ENCODE measurements at places on chromosomes 13 and 19.
A peak's percentile ranks its signal among the peaks of the same experiment; 100 is the strongest.

DNA sequence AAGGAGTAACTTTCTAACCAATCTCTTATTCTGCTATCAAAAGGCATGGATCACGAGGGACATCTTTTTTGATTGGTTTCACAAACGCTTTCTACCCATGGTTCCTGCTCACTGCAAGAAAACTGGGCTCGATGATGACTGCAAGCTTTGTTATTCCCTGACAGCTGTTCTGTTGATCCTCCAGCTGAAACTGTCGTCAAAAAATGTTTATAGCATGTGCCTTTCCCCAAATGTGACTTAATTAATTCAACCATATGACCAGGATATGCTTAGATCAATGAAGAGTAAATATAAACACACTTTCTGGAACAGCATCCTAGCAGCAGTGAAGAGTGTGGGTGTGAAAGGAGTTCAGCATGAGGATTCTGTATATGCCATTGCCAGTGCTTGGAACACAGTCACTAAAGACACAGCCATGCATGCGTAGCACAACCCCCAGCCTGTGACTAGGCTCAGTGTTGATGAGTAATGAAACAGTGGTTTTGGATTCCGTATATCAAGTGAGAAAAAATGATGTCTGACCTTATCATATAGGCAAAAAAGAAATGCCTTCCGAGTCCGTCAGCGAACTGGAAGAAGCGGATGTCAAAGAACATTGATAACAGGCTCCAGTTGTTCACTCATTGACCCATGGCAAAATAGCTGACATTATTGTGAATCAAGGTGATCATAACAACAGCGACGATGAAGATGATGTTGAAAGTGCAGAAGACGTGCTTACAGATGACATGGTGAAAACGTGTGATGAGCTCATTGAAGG, 347.4 kb downstream of the FGF9 start:
- no peak for DNase-seq

- no peak for DNase-seq
Observed at GRCh38 chr13:47518530-47518929, 482.5 kb downstream of the SUCLA2 start.

GRCh38 chr13:110347535-110348308, 40.6 kb downstream of the COL4A2 start:
- peak; percentile 87 for DNase-seq

DNA sequence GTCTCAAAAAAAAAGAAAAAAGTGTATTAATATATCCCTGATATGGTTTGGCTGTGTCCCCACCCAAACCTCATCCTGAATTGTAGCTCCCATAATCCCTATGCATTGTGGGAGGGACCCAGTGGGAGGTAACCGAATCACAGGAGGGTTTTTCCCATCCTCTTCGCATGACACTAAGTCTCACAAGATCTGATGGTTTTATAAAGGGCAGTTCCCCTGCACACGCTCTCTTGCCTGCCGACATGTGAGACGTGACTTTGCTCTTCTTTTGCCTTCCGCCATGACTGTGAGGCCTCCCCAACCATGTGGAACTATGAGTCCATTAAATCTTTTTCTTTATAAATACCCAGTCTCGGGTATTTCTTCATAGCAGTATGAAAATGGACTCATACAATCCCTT, 17.7 kb downstream of the STK24 start:
- DNase-seq: no peak

DNA sequence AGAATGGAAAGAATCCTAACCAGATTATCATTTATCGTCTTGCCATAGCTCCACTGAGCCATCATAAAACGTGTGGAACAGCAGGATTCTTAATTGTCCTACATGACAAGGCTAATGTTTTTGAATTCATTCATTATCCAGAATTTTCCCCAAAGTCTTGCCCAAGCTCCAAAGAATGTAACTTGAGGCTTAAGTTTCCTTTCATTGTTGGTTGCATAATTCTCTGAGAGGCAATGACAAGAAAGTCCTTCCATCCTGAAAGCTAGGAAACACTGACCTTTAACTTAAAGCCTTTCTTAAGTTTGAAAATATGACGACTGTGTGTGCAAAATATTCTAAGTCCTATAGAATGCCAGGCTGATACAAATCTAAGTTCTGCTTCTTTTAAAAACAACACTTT, 546.1 kb downstream of the SUCLA2 start:
- no peak for DNase-seq

- no peak for DNase-seq
Observed at GRCh38 chr19:6396305-6396704, 3.3 kb upstream of the GTF2F1 start.

GRCh38 chr19:4524808-4525562, 6.7 kb upstream of the PLIN4 start:
- DNase-seq: no peak

- DNase-seq: no peak
Observed at GRCh38 chr13:59176775-59177174, 987.0 kb downstream of the DIAPH3 start.

- DNase-seq: no peak
Observed at GRCh38 chr13:46953331-46953730, 56.5 kb upstream of the HTR2A start.
